ENCODE measurements at places on chromosomes 6 and 20.

GRCh38 chr6:26180346-26180745 is 93.1 kb downstream of the HFE start:
- no peak for DNase-seq

- DNase-seq, result no peak
Observed at GRCh38 chr6:74931558-74931957, 274.3 kb downstream of the COL12A1 start.

DNA sequence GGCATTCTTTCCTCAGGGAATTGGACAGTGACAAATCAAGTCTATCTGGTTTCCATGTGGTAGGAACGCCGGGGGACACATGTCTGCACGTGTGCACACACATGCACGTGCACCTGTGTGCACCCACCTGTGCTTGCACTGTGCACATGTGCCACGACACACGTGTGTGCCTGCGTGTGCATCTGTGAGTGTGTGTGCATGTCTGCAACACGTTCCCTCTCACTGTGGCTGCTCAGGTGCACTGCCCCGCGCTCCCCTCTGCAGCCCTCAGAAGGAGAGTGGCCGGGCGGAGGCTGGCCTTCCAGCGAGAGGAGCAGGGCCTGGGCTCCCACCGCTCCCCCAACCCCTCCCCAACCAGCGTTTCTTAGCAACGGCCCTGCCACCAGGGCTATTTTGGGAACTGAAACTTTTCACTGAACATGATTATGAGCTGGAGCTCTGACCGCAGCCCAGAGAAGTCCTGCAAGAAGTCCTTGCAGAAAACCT is 147.8 kb downstream of the PHACTR3 start:
- no peak for DNase-seq

DNA sequence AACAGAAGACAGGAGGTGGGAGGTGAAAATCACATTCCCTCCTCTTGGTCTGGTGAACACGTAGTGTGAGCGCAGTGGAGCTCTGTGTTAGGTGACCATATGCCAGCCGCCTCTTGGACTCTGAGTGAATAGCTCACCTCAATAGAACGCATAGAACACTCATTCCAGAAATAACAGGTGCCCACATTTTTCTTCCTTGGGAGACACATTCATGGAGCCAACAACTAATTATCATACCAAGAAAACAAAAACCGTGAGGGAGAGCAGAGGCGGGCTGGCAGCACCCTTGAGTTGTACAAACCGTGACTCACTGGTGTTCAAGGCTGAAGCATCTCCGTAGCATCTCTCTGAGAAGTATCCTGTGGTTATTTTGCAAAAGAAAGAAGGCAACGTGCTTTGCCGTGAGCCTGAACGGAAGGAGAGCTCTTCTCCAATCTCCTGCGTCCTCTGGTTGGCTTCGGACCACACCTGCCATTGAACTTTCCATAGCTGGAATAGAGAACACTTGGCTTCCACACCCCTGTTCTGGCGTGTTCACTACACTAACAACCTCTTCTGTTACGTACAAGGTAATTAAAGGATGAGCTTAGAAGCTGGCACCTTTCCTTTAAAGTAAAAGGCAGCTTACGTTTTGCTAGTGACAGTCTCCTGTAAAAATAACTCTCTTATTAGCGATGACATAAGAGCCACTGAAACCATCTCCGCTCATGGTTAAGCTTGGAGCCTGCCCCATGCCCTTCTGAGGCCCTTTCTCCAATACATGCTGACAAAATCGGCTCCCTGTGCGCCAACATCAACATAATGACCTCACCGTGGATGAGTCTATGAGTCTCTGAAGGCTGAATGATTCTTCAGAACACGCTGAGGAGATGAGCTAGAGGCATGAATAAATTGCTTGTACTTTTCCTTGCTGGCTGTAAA is 30.2 kb upstream of the SGK1 start:
- no peak for DNase-seq

DNA sequence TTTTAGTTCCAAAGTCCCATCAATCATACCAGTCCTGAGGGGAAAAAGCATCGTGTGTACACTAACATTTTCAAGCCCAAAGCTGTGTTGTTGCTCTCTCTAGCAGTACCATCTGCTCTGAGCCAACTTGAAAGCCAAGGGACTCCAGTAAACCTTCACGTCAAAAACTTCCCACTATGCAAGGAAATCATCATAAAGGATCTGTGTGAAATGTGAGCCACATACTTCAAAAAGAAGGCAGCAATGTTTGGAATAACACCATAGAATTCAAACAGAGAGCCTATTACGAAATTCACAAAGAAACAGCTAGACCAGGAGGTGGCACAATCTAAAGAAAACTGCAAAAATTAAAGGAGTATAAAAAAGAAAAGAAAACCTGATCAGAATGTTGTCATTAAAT is 399.8 kb upstream of the EPHA7 start:
- no peak for DNase-seq

DNA sequence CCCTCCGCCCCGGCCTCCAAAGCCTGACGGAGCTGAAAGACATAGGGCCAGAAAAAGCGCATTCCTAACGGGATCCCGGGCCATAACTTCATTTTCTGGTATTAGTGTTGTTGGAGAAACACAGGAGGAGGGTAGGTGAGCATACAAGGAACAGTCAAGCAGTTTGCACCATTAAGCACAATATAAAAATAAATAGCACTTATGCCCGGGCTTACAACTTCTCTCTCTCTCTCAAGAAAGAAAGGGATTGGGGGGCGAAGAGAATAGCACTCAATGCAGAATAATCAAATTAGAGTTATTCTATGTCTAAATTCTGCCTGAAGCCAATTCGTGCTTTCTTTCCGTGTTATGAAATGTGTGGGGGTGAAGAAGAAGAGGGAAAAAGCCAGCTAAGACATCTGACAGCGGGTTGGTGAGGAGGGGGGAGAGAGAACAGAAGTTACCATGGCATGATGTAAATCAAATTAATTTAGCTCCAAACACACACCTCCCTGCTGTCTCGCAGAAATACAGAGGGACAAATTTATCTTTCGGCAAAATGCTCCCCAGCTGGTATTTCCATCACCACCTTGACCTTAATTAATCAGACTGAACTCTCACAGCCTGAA is 508 bp upstream of the METTL24 start:
- no peak for DNase-seq

DNA sequence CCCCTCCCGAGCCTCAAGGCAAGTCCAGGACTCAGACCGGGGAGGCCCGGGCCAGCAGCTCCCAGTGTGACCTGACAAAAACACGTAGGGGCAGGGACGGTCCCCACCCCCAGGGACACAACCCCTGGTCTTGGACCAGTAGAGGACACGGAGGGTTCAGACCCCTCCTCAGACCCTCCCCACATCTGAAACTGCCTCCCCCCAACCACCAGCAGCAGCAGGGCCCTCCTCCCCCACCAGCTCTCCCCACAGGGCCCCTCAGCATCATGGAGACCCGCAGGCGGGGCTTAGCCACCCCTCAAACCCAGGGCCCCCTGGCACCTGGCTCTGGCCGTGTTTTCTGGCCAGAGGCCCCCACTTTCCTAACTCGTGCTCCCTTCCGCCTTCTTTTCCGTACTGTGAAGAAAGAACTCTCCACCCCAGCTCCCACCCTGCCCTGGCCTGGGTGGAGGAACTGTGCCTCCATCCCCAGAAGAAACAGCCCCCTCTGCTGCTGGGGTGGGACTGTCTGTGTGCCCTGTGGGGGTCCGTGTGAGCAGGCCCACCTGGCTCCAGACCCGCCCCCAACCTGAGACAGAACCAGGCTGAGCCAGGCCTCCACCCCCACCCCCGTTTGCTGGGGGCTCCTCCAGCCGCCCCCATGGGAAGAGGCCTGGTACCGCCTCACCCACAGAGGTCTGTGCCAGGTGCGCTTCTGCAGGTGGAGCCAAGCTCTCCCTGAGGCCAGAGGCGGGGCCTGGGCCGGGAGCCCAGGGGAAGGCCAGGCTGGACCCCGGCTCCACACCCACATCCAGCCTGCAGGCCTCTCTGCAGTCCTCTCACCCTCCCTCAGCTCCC is 39.0 kb upstream of the MDFI start:
- no peak for DNase-seq

Data from stimulated activated CD4-positive, alpha-beta T cell treated with anti-CD3 and anti-CD28 coated beads, Interleukin-1b, Interleukin-23, amount 100 ng/mL, for 1 hour (primary cell).